ENCODE measurements at places on chromosomes 1 and 21.

- H3K4me1 ChIP-seq: peaks cover 42% of the 10 kb centered on the region
- DNase-seq: no peak
- H3K27ac ChIP-seq: no peak overlapping the region
- no peak overlapping the region for H3K4me3 ChIP-seq
- H3K27me3 ChIP-seq: no peaks in the 10 kb centered on the region
These were observed 1.0 kb downstream of the TMEM59 start for GRCh38 chr1:54051933-54052430.

- no peak overlapping the region for H3K4me3 ChIP-seq
- no peaks in the 10 kb centered on the region for H3K4me1 ChIP-seq
- H3K36me3 ChIP-seq: no peaks in the 10 kb centered on the region
- H3K27me3 ChIP-seq: no peaks in the 10 kb centered on the region
- H3K27ac ChIP-seq: no peak overlapping the region
- no peak for DNase-seq
These were observed 102.6 kb downstream of the AJAP1 start for GRCh38 chr1:4756851-4757580.

GRCh38 chr1:29635501-29636263 lies 399.4 kb downstream of the PTPRU start:
- H3K27ac ChIP-seq: no peak overlapping the region
- no peaks in the 10 kb centered on the region for H3K4me1 ChIP-seq
- H3K4me3 ChIP-seq: no peak overlapping the region
- no peaks in the 10 kb centered on the region for H3K36me3 ChIP-seq
- DNase-seq: no peak

DNA sequence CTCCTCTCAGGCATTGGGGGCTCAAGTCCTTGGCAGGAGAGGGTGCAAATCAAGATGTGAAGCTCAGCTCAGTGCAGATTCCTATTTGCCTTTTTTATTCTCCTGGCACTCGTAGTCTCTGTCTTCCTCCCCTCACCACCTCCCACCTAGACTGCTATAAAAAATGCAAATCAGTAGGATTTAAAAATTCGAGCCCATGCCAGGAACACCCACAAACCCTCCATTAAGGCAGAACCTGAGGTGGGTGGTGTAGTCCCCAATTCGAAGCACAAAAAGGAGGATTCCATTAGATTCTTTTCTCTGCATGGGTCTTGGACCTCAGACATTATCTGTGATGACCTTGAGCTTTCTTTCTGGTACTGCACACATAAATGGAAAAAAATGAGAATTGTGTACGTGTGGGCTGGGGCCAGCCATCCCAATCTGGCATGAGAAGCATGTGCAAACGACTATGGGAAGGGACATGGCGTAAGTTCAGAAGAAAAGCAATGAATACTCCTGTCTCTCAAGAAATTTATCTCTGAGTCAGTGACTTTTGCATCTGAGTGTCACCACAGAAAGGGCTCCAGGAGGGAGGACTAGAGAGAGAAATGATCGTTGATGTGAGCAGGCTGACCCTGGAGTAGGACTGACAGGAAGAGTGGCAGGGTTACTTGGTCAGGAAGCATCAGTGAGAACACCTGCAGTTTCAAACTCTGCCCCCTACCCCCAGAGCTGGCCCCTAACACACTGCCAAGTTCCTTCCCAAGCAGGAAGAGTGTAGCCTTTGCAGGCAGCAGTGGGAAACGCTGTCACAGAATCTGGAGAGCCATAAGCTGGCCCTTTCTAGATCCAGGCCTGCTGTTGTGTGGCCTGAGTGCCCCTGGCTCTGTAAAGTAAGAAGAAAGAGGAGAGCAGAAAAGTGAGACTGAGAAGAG lies 1.7 kb downstream of the INKA2 start:
- H3K4me1 ChIP-seq: peaks cover 26% of the 10 kb centered on the region
- H3K27ac ChIP-seq: peak overlapping the region; percentile 82
- no peaks in the 10 kb centered on the region for H3K36me3 ChIP-seq
- peak overlapping the region; percentile 85 for H3K4me3 ChIP-seq
- peaks cover 10% of the 10 kb centered on the region for H3K27me3 ChIP-seq
- no peak for DNase-seq

All from naive thymus-derived CD8-positive, alpha-beta T cell (primary cell).